Substantia nigra (tissue), 51 donors: ENCODE measurements at places on chromosomes 13 and 19.

DNA sequence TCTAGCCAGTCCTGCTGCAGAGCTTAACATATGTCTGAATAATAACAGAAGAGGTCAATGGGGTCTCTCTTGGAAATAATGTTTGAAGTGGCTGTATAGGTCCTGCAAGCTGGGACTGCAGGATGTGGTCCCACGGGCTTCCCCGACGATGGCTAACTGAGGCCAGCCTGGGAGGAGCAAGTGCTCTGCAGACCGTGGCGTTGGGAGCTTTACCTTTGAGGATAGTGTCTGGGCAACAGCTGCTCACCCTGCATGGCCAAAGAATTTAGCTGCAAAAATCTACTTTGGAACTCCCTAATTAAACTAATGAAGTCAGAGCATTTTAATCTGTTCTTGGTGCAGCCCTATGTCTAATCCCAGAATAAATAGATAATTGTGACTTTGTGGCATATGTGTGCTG is 18.2 kb upstream of the AMER2 start:
- DNase-seq: no peak

GRCh38 chr13:78420814-78421213 is 182.5 kb downstream of the POU4F1 start:
- DNase-seq: no peak

DNA sequence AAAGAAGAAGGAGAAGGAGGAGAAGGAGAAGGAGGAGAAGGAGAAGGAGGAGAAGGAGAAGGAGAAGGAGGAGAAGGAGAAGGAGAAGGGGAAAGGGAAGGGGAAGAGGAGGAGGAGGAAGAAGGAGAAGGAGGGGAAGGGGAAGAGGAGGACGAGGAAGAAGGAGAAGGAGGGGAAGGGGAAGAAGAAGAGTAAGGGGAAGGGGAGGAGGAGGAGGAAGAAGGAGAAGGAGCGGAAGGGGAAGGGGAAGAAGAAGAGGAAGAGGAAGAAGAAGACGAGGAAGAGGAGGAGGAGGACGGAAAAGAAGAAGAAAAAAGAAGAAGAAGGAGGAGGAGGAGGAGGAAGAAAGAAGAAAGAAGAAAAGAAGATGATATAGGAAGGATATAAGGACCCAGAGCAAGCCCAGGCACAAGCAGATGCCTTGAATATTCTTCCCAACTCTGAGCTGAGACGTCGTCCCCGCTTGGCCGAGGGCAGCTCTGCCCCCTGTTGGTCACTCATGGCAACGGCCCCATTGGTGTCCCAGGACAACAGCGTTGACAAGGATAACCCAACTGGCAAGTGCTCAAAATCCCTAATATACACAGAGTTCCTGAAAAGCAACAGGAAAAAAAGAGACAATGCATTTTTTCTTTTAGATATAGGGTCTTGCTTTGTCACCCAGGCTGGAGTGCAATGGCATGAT is 30.6 kb upstream of the IGSF23 start:
- DNase-seq: no peak

DNA sequence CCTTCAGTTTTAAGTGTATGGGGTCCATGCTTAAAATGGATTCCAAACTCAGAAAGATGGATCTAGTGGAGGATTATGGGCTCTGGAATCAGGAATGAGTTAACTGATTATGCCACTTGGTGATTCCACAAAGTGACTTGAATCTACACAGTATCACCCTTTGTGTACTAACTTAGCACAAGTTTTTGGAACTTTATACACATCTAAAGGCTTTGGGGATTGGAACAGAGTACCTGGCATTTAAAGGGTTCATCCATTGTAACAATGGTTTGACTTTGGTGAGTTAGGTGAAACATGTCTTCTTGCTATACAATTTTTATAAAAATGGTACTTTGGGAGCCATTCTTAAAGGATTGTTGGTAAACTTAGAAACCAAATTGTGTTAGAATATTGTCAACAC is 1.1 kb downstream of the RPL21 start:
- DNase-seq: no peak
